ENCODE measurements at places on chromosomes 1 and 21. TPM values are rescaled to one million over a fixed set of nuclear protein-coding genes. Genes with fewer than 3 reads are reported as not detected.

The HSF2BP gene
- 0.13 TPM for total RNA-seq

The C1orf94 gene
- not detected for total RNA-seq

The NBPF20 gene
- 0.39 TPM for total RNA-seq

The MYBPH gene
- not detected for total RNA-seq

The CNIH3 gene
- 1.9 TPM for total RNA-seq

The GPR25 gene
- total RNA-seq, result not detected

- DNase-seq, result no peak
These were observed 176.2 kb downstream of the ROR1 start for GRCh38 chr1:63950023-63950422.

DNA sequence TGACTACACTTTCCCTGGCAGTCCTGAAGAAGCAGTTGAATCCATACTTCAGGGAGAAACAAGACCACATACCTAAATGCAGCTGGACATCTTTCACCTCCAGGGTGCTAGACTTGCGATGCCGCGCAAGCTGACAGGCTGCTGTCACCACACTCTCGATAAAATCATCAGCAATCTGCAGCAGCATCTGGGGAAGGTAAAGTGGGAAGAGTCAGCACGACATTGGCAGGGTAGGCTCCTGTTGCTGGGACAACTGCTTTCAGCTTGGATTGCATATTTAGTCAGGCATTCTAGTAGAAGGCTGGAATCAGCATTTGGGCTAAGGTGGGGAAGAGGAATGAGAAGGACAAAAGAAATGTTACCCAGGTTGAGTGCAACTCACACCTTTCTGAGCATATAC, 21.1 kb downstream of the RAB42 start:
- DNase-seq, result no peak

GRCh38 chr1:106027871-106028270, 1028.6 kb upstream of the PRMT6 start:
- DNase-seq, result no peak

DNA sequence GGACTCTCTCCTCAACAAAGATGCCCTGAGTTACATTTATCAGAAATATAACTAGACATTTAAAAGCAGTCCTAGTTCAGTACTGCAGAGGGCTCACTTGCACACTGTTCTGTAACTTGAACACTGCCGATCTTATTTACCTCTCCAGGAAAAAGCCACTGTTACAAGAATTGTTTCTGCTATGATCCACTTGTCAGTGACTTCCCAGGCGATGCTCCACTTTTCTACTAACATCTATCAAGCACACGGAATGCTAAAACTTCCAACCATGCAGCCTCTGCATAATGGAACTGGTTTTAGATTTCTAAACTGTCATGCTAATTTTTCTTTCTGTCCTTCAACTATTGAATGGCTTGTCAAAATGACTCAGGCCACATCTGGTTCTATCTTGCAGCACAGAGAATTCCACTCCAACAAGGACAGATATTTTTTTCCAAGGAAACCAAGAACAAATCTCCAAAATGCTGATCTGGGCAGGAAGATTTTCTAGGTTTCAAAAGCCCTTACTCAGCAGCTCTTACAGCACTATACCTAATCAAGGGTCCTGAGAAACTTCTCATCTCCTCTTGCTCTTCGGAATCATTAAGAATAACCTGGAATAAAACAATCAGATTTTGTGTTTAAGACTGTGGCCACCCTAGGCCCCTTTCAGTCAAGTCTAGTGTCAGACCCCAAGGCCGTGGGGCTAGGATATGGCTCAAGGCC, 9.9 kb downstream of the SEC16B start:
- DNase-seq, result peak; percentile 47

DNA sequence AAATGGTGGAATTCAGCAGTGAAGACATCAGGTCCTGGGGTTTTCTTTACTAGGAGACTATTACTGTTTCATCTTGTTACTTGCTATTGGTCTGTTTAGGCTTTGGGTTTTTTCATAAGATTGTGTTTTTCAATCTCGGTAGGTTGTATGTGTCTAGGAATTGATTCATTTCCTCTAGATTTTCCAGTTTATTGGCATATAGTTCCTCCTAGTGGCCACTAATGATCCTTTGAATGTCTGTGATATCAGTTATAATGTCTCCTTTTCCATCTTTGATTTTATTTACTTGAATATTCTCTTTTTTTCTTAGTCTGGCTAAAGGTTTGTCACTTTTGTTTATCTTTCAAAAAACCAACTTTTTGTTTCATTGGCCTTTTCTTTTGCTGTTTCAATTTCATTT, 233.0 kb downstream of the RWDD3 start:
- DNase-seq, result peak; percentile 25

DNA sequence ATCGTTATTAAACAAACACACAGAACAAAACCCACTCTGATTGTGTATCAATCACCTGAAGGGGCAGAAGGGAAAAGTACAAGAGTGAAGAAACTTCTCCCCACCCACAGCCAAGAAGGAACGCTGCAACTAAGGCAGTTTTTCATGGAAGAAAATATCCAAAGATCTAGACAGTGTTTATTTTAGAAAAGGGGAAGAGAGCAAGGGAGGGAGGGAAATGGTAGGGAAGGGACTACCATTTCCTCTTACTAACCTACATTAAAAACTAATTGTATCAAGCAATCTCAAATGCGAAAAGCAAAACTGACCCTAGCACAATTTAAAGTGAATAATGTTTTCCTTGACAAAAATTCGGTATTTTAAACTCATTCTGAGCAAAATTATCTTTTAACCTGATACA, 3.5 kb downstream of the NRIP1 start:
- DNase-seq, result peak; percentile 22

- no peak for DNase-seq
These were observed 143.3 kb upstream of the GJB5 start for GRCh38 chr1:34611571-34611970.

DNA sequence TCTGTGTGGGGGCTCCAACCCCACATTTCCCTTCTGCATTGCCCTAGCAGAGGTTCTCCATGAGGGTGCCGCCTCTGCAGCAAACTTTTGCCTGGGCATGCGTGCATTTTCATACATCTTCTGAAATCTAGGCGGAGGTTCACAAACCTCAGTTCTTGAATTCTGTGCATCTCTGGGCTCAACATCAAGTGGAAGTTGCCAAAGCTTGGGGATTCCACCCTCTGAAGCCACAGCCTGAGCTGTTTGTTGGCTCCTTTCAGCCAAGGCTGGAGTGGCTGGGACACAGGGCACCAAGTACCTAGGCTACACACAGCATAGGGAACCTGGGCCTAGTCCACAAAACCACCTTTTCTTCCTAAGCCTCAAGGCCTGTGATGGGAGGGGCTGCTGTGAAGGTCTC, 235.3 kb downstream of the PDE4B start:
- DNase-seq, result no peak

Measured in HT-29 (cell line).